ENCODE measurements at places on chromosomes 2 and 18. TPM values are rescaled to one million over a fixed set of nuclear protein-coding genes. Genes with fewer than 3 reads are reported as not detected.
A peak's percentile ranks its signal among the peaks of the same experiment; 100 is the strongest.

DNA sequence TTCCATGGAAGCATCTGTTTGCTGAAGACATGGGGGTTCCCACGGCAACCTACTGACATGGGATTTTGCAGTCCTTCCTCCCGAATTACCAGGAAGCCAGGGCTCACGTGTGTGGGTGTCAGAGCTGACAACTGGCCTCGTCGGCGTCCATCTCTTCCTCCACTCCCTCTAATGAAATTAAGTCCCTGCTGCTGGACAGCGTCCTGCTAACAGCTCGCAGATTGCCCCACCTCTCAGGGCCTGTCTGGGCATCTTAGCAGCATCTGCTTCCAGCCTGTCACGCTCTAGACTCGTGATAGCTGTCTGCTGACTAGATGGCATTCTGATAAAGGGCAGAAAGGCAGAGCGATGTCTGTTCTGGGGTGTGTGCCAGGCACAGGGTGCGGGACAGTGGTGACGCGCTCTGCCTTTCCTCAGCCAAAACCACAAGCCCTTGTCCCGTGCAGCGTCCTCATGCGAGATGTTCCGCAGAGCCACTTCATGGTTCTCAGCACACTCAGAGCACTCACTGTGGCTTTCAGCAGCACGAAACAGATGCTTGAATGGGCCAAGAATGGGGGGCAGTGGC lies 161.1 kb downstream of the ARL4C start:
- peak; percentile 23 for DNase-seq

GRCh38 chr2:220269367-220269766 lies 641.9 kb downstream of the SLC4A3 start:
- no peak for DNase-seq

DNA sequence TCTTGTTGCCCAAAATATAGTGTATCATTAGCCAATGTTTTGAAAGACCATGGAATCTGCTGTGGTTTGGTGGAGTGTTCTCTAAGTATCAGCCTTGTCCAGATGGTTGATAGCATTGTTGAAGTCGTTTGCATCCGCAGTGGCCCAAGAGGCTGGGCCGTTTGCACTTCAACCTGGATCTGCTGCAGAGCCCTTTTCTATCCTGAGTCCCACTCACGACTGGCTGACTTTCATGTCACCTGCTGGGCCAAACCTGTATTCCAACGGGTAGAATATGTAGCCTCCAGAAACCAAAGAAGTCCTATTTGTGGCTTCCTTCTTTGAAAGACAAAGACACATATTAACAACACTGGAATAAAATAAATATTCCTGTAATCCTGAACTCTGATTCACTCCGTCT lies 1154.1 kb downstream of the RPIA start:
- DNase-seq, result no peak

- no peak for DNase-seq
Measured at GRCh38 chr2:28004086-28004485, 113.6 kb downstream of the BABAM2 start.

GRCh38 chr2:70381821-70382220 lies 80.0 kb upstream of the FAM136A start:
- DNase-seq, result peak; percentile 95

GRCh38 chr2:33442528-33443079 lies 33.8 kb upstream of the RASGRP3 start:
- no peak for DNase-seq

DNA sequence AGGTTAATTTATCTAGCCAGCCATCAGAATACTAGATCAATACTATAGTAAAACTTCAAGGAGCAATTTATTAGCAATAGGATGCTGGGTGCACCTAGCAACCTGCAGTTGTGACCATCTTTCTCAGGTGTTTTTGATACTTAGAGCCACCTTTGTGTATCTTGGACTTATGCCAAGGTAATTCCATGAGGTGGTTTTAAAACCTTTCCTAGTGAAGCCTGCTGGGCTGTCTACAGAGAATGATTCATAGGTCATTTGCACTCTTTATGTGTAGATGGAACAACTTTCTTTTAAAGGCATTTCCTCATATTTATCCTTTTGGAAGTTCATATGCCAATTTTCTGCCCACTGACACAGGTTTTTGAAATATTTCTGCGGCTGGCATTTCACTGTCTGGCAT lies 1030.1 kb upstream of the POU3F3 start:
- DNase-seq, result no peak

- no peak for DNase-seq
Measured at GRCh38 chr2:238239863-238240756, at the start of gene HES6. TSS of gene HES6 (minus strand) at chr2:238240038. CDS start at chr2:238239905, 133 bp downstream.

GRCh38 chr2:156908825-156909224 lies 348.7 kb upstream of the GALNT5 start:
- DNase-seq, result no peak

DNA sequence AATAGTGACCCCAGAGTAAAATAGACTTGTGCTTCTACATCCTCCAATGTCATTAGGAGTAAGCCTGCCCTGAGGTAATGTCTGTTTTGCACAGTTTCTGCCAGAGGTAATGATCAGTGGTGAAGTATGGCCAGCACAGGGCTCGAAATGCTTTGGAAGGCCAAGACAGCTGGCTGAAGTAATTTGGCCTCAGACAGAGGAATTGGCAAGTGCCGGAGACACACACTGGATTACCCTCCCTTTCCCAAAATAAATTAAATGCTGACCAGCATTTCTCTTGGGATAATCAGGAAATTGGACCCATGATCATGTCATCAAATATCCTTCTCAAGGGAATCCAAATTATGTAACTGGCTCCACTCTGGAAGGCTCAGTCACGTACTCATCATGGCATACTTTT lies 379.0 kb upstream of the CHST9 start:
- no peak for DNase-seq

DNA sequence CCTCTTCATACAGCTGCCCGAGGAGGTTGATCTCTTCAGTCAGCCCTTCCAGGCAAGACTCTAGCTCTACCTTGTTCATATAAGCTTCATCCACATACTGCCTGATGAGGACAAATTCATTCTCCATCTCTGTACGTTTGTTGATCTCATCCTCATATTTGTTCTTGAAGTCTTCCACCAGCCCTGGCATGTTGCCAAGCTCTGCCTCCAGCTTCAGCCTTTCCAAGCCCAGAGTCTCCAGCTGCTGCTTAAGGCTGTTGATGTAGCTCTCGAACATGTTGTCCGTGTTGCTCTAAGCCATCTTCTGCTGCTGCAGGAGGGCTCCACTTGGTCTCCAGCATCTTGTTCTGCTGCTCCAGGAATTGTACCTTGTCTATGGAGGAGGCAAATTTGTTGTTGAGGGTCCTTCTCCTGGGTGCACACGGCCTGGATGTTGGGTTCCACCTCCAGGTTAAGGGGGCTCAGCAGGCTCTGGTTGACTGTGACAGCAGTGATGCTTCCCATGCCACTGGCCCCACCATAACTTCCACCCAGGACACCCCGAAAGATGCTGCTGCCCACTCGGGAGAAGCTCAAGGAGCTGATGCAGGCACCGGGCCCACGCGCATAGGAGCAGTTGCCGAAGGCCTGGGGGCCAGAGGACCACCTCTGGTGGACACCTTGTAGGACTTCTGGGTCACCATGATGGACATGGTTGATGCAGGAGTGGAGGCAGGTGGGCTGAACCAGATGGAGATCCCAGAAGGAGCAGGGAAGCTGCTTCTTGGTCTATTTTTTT lies 30.3 kb downstream of the ICA1L start:
- no peak for DNase-seq

DNA sequence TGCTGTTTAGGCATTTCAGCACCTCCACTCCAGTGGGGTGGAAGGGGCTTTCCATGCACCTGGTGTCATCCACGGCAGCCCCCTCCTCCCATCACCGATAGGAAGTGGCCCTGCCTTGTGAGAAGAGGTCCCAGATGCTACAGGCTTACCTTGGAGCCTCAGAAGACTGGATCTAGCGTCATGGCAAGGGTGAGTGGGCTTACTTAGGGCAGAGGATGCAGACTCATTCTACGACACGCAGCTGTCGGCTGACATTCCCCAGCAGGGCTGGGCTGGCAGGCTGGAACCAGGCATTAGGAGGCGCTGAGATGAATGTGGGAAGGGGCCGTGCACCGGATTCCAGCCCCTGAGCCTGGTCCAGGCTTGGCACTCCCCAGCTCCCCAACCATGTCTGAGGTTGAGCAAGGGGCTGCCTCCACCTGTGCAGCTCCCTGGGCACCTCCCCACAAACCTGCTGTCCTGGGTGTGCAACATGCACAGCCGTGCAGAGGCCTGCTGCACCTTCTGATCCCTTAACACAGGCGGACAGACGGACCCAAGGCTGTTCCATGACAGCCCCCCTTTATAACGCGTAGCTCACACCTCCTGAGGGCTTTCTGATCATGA lies 1.7 kb upstream of the PRLH start:
- DNase-seq, result no peak

GRCh38 chr2:140597836-140598235 lies 1533.0 kb downstream of the LRP1B start:
- no peak for DNase-seq

GRCh38 chr2:71609441-71609840 lies 156.1 kb downstream of the DYSF start:
- no peak for DNase-seq

- no peak for DNase-seq
Measured at GRCh38 chr18:73787316-73787715, 360.3 kb downstream of the FBXO15 start.

GRCh38 chr2:201406077-201406662 lies 45.1 kb downstream of the TRAK2 start:
- DNase-seq, result no peak

GRCh38 chr2:28274911-28275685 lies 117.6 kb upstream of the FOSL2 start:
- peak; percentile 62 for DNase-seq

- DNase-seq, result no peak
Measured at GRCh38 chr2:62453955-62454354, 52.0 kb downstream of the TMEM17 start.

- DNase-seq, result no peak
Measured at GRCh38 chr2:20551260-20551944, 99.5 kb downstream of the HS1BP3 start.

GRCh38 chr18:13437034-13437433 lies 218.5 kb downstream of the LDLRAD4 start:
- DNase-seq, result no peak

The ABCB11 gene
- polyA plus RNA-seq, result 0.03 TPM

The NHEJ1 gene
- 13.1 TPM for polyA plus RNA-seq

The SSB gene
- polyA plus RNA-seq, result 97.4 TPM

The SCLY gene
- polyA plus RNA-seq, result 11.9 TPM

The NDUFS1 gene
- polyA plus RNA-seq, result 83.7 TPM

The NR4A2 gene
- 3.0 TPM for polyA plus RNA-seq

The TMEM169 gene
- polyA plus RNA-seq, result 0.07 TPM

The KANSL1L gene
- 2.1 TPM for polyA plus RNA-seq

The ADNP2 gene
- 11.3 TPM for polyA plus RNA-seq

Measured in keratinocyte (primary cell).